Cardiac muscle cell (in vitro differentiated cells and primary cell): ENCODE measurements at places on chromosomes 5 and 9.

DNA sequence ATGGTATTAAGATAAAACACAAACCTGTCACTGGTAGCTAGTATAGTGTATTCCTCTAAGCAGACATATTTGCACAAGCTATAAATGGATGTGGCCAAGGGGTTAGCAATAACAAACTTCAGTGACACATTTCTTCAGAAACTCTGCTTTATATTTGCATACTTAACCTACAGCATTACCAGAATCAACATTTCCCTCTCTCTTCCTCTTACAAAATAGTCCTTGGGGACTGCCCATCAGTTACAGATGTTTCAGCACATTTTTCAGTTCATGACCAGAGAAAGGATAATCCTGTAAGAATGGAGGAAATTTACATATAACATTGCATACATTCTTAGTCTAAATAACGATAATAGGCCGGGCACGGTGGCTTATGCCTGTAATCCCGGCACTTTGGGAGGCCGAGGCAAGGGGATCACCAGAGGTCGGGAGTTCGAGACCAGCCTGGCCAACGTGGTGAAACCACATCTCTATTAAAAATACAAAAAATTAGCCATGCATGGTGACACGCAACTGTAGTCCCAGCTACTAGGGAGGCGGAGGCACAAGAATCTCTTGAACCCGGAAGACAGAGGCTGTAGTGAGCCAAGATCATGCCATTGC is 25.3 kb upstream of the SLC1A1 start:
- no peak for DNase-seq
- no peak overlapping the region for H3K4me3 ChIP-seq
- no peak overlapping the region for H3K27ac ChIP-seq
- no peaks in the 10 kb centered on the region for H3K4me1 ChIP-seq

- no peak overlapping the region for H3K4me3 ChIP-seq
- no peaks in the 10 kb centered on the region for H3K27me3 ChIP-seq
- no peaks in the 10 kb centered on the region for H3K36me3 ChIP-seq
- no peaks in the 10 kb centered on the region for H3K4me1 ChIP-seq
- DNase-seq: no peak
These were observed 36.0 kb upstream of the GOLPH3 start for GRCh38 chr5:32210151-32210550.

GRCh38 chr9:137050570-137050969 is 3.3 kb downstream of the ENTPD2 start:
- DNase-seq: no peak
- no peak overlapping the region for H3K4me3 ChIP-seq
- H3K36me3 ChIP-seq: no peaks in the 10 kb centered on the region
- H3K27me3 ChIP-seq: peaks cover 87% of the 10 kb centered on the region

GRCh38 chr5:8561854-8562253 is 692.9 kb downstream of the MTRR start:
- H3K27me3 ChIP-seq: no peaks in the 10 kb centered on the region
- H3K4me1 ChIP-seq: no peaks in the 10 kb centered on the region
- no peak overlapping the region for H3K4me3 ChIP-seq
- H3K27ac ChIP-seq: no peak overlapping the region
- no peaks in the 10 kb centered on the region for H3K36me3 ChIP-seq

- H3K27ac ChIP-seq: no peak overlapping the region
- no peaks in the 10 kb centered on the region for H3K4me1 ChIP-seq
- peak; percentile 65 for DNase-seq
- no peak overlapping the region for H3K4me3 ChIP-seq
These were observed 64.3 kb downstream of the GOLM1 start for GRCh38 chr9:86034863-86035734.

DNA sequence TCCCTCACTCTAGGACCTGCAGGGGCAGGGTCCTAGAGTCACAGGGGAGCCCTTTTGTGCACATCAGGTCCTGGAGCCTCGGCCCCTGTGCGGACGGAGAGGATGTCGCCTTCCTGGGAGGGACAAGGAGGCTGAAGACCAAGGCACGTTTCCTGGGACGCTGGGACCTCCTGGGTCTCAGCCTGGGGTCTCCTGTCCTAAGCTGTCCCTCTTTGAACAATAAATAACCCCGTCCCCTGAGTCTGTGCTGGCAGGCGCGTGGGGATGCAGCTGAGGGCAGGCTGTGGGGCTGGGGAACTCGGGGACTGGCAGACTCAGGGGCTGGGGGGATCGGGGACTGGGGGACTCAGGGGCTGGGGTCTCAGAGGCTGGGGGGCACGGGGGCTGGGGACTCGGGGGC is 31.1 kb downstream of the PAEP start:
- H3K27me3 ChIP-seq: no peaks in the 10 kb centered on the region
- H3K4me3 ChIP-seq: no peak overlapping the region
- H3K27ac ChIP-seq: no peak overlapping the region
- no peaks in the 10 kb centered on the region for H3K4me1 ChIP-seq

DNA sequence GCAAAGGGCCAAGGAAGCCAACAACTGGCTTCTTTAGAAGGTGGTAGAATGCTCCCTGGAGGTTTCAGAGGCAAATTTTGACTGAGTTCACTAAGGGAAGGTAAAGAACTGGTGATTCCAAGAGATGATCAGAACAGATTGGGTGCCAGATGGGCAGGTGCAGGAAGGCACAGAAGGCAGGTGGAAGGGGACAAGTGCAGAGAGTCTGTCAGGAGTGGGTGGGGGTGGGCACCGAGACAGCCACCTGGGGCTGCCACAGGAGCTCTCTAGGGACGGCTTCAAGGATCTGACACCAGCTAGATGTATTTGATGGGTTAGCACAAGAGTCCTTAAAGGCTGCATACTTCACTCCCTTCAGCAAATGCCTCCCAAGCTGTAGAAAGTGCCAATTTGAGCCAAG is 207.3 kb downstream of the PTTG1 start:
- no peaks in the 10 kb centered on the region for H3K36me3 ChIP-seq
- H3K27ac ChIP-seq: no peak overlapping the region
- DNase-seq: no peak
- H3K4me1 ChIP-seq: peaks cover 6% of the 10 kb centered on the region
